Stimulated activated CD4-positive, alpha-beta T cell treated with anti-CD3 and anti-CD28 coated beads, Interleukin-4, amount 100 ng/mL, for 4 hours (primary cell): ENCODE measurements at places on chromosomes 4 and X.

GRCh38 chrX:114964374-114964773, 53.0 kb downstream of the IL13RA2 start:
- DNase-seq: no peak

- DNase-seq: no peak
Observed at GRCh38 chrX:10483191-10483831, 137.1 kb downstream of the MID1 start.

DNA sequence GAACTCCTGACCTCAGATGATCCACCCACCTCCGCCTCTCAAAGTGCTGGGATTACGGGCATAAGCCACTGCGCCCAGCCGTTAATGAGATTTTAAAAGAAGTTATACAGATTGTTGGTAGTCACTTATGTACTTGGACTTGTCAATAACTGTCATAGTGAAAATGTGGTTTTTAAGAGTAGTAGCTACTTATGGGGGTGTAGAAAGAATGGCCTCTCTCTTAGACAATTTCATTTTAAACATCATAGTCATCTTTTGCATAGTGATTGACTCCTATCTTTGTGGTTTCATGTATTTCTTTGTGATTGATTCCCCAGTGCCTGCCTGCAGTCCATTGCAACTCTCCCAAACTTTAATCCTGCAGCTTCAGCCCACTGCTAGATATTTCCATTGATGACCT, 17.4 kb downstream of the FAM199X start:
- no peak for DNase-seq

GRCh38 chrX:2898846-2899512, 30.2 kb downstream of the ARSD start:
- no peak for DNase-seq

DNA sequence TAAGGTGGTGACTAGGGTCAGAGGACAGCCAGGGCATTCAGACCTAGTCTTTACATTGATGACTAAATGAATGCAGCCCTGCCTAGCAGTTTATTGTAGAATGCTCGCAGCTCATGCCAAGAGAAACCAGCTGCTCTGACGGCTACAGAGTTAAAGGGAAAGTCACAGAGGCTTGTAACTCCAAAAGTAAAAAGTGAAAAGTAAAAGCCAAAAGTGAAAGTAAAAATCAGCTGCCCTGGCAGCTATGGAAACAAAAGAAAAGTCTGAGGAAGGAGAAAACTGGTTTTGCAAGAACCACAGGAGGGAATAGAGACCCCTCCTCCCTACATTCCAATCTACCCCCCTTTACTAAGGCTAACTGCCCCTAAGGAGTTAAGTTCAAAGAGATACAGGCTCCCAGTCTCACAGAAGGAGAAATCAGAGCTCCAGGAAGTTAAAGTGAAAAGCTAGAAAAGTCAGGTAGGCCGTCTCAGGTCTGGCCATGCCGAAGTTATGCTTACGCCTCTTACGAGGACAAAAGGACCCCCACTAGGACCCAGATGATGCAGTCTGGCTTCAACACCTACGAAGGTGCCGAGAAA, 6.0 kb downstream of the GAGE10 start:
- no peak for DNase-seq

DNA sequence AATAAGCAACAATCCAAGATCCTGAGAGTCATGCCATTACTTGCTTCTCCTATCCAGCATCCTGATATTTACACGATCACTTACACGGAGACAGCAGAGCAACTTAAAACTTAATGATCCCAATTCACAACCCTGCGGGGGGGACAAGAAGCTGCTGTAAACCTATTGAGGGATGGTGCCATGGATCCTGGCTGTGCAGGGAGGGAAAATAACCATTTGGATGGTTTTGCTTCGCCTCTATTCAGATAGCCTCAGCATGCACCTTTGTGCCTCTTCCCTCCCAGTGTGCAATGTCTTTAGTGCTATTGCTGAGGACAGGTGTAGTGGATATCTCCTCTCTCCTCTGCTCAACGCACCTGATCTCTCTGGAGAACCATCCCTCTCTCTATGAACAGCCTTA, 89.7 kb upstream of the PPARGC1A start:
- DNase-seq: no peak

GRCh38 chr4:173998471-173999144, 284.9 kb downstream of the FBXO8 start:
- DNase-seq: no peak

DNA sequence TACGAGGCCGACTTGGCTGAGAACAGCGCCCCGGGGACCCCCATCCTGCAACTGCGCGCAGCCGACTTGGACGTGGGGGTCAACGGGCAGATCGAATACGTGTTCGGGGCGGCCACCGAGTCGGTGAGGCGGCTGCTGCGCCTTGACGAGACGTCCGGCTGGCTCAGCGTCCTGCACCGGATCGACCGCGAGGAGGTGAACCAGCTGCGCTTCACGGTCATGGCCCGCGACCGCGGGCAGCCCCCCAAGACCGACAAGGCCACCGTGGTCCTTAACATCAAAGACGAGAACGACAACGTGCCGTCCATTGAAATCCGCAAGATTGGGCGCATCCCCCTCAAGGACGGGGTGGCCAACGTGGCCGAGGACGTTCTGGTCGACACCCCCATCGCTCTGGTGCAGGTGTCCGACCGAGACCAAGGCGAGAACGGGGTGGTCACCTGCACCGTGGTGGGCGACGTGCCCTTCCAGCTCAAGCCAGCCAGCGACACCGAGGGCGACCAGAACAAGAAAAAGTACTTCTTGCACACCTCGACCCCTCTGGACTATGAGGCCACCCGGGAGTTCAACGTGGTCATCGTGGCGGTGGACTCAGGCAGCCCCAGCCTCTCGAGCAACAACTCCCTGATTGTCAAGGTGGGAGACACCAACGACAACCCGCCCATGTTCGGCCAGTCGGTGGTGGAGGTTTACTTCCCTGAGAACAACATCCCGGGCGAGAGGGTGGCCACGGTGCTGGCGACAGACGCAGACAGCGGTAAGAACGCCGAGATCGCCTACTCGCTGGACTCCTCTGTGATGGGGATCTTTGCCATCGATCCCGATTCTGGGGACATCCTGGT, 2.4 kb downstream of the PCDH7 start:
- no peak for DNase-seq

DNA sequence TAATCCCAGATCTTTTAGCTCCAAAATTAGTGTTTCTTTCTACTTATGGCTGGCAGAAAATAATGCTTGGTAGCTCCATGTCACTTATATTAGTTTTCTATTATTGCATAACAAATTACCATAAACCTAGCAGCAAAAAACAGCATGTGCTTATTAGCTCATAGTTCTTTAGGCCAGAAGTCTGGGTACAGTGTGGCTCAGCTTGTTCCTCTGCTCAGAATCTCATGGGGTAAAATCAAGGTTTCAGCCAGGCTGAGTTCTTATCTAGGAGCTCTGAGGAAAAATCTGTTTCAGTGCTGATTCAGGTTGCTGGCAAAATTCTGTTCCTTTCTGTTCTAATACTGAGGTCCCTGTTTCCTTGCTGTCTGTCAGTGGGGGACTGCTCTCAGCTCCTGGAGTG, 101.1 kb downstream of the CT47B1 start:
- DNase-seq: no peak

DNA sequence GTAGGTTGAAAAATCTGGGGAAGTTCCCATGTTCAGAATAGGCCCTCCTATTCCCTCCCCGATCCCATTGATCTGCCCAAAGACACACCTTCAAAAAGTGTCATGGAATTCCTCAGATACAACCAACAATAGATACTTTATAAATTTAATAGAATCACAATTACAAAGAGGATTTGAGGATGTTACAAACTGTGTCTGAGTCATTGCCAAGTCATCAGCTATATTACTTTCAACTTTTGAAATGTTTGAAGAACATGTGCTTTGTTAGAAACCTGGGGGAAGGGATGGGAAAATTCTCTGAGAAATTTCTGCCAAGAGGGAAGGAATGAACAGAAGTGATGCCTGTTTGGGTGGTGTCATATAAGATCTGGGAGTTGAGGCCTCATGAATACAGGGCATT, 46.7 kb downstream of the KCNIP4 start:
- DNase-seq: no peak

GRCh38 chr4:141757287-141757686, 120.9 kb downstream of the IL15 start:
- no peak for DNase-seq
